ENCODE measurements at places on chromosomes 5 and 9. TPM values are rescaled to one million over a fixed set of nuclear protein-coding genes. Genes with fewer than 3 reads are reported as not detected.

ZNF346 gene
- total RNA-seq: 27.2 TPM

- no peak for DNase-seq
These were observed 36.3 kb downstream of the RUSC2 start for GRCh38 chr9:35526087-35526801.

- DNase-seq: no peak
These were observed 188.6 kb downstream of the HINT1 start for GRCh38 chr5:130976493-130976892.

DNA sequence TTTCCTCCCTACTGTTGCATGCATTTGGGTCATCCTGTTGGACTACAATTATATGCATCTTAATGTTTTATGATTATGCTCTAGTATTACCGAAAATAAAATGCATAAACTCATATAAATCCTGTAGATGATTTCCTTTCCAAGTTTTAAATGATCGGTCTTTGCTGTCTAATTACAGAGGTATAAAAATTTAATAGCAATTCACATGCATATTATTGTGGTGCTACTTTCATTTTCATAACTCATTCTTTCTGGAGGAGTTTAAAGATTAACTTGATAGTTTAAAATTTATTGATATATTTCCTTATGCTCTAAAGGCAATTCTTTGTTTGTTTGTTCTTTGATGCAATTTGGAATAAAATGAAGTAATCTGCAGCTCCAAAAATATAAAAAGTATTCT lies 1475.1 kb downstream of the MAT2B start:
- DNase-seq: no peak

GRCh38 chr5:92899611-92900010 lies 681.4 kb downstream of the NR2F1-AS1 start:
- no peak for DNase-seq
